ENCODE measurements at places on chromosomes 16 and 17.

- no peak for DNase-seq
These were observed 37.5 kb downstream of the AKAP10 start for GRCh38 chr17:19939993-19940721.

GRCh38 chr17:57602896-57603295 lies 142.2 kb downstream of the CCDC182 start:
- no peak for DNase-seq

DNA sequence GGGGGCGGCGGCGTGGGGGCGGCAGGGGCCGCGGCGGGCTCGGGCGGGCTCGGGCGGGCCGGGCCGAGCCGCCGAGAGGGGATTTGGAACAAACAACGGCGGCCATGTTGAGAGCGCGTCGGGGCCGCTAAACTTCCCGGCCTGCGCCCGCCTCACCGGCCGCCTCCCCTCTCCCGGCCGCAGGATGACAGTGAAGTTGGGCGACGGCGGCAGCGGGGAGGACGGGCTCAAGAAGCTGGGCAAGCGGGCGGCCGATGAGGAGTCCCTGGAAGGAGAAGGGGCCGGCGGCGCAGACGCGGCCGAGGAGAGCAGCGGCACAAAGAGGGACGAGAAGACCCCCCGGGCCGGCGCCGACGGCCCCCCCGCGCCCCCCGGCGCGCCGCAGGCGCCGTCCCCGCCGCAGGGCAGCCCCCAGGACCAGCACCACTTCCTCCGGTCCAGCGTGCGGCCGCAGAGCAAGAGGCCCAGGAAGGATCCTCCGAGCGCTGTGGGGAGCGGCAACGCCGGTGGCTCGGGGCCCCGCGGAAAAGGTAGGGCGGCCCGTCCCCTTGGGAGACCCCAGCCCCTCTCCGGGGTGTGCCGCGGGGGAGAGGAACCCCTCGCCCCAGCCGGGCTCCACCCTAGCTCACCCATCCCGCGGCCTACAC lies 2.4 kb downstream of the CRAMP1 start:
- no peak for DNase-seq

DNA sequence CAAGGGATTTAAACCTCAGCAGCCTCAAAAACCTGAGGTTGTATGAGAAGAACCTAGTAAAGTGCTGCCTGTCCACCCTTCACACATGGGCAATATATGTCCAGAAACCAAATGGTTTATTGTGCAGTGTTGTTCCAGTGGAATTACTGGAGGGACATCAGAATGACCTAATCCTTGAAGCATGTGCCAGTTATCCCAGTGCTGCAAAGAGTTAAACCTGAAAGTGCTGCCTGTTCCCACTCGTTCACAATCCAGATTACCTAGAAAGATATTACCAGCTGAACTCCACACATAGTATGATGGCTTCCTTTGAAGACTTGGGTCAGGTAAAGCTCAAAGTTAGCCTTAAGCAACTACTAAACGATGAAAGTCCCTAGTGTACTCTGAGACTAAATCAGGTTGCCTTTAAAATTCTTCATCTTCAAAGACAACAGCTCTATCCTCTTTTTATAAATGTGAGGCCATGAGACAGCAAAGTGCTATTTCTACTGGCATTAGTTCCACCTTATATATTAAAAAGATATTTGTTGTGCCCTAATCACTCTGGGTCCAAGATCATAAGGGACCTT lies 133.1 kb downstream of the SNX11 start:
- DNase-seq, result no peak

GRCh38 chr17:82956726-82957468 lies 117.1 kb upstream of the ZNF750 start:
- DNase-seq, result no peak

DNA sequence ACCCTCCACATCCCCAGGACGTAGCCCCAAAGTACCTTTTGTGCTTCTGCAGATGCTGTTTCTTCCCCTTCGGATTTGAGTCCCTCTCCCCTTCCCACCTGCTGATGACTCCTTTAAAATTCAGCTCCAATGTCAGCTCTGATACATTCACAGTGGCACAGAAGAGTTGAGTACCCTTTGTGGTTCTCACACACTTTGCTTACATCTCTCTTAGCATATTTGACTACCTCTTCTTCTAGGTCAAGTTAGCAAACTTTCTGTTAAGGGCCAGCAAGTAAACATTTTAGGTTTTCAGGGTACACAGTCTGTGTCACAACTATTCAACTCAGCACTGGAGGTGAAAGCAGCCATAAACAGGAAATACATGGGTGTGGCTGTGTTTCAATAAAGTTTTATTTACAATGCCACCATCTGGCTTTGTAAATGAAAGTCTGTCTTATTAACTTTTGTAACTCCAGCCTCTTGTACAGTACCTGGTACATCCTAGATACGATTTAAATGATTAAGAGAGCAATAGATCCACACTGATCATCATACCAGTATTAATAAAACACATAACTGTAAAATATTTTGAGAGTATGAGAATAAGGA lies 161.7 kb downstream of the SOX9 start:
- DNase-seq, result no peak

- no peak for DNase-seq
These were observed 156.4 kb downstream of the C16orf95 start for GRCh38 chr16:87160701-87161337.

DNA sequence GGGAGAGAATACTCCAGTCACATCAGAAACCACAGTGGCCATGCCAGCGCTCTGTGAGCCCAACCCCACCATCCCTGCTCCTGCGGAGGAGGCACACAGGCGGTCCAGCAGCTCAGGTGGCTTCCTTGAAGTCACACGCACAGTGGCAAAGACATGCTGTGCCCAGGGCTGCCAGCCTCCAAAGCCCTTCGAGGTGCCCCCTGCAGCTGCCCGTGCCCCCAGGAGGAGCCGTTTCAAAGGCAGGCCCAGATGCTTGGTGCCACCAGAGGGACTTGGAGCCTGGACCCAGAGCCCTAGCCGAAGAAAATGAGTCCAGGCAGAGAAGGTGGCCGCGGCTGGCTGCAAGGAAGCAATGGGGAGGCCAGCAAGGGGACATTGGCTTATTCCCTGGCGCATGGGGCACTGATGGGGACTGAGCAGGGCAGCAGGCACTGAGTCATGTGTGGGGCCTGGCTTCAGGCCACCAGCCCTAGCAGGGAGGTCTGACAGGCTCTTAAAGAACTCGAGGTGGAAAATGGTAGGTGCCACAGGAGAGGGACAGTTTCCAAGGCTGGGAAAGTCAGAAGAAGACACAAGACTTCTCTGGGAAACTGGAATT lies 17.2 kb upstream of the CACNG1 start:
- DNase-seq, result no peak

GRCh38 chr16:55540221-55540620 lies 26.3 kb upstream of the CAPNS2 start:
- DNase-seq, result no peak

GRCh38 chr17:51036084-51036483 lies 84.6 kb downstream of the SPAG9 start:
- no peak for DNase-seq

- no peak for DNase-seq
These were observed 38.4 kb downstream of the SOX9 start for GRCh38 chr17:72158895-72159885.

DNA sequence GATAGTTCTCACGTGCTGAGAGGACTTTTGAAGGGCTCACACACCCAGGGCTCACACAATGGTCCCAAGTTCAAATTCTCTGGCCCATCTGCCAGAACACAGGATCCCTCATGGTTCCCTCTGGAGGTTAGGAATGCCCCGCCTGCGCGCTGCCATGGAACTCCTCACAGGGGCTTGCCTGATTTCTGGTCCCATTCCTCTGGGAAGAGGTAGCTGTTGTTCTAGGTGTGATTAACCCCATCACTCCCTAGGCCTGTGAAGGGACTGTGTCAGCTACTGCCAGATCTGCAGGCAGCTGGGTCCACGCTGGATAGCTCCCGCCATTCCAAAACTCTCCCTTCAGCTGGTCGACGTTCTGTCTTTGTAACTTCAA lies 2.3 kb upstream of the ARMC5 start:
- DNase-seq, result no peak

DNA sequence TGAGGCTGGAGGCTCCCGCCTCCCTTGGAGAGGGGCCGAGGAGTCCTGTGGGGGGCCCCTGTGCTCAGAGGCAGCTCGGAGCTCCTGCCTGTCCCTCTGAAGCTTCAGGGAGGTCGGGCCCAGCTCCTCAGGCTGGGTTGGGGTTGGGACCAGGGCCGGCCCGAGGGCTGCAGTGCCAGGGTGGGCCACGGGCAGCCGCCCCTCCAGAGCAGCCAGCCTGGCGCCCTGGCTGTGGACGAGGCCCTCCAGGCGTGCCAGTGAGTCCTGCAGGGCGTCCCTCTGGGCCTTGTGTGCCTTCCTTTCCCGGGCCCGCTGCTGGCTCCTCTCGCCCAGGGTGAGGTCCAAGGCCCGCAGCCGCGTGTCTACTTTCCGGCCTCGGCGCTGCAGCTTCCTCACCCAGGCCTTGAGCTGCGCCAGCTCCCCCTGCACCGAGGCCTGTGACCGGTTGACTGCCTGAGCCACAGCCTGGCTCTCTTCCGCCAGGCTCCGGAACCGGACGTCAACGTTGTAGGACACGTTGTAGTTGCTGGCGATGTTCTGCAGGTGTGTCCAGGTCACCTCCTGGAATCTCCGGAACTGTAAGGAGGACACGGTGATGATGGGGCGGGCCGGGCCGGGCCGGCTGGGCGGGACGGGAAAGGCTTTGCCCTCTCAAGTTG lies 1.2 kb downstream of the PTX4 start:
- no peak for DNase-seq

GRCh38 chr17:81514489-81514738 lies 1.8 kb upstream of the ACTG1 start:
- DNase-seq, result no peak

DNA sequence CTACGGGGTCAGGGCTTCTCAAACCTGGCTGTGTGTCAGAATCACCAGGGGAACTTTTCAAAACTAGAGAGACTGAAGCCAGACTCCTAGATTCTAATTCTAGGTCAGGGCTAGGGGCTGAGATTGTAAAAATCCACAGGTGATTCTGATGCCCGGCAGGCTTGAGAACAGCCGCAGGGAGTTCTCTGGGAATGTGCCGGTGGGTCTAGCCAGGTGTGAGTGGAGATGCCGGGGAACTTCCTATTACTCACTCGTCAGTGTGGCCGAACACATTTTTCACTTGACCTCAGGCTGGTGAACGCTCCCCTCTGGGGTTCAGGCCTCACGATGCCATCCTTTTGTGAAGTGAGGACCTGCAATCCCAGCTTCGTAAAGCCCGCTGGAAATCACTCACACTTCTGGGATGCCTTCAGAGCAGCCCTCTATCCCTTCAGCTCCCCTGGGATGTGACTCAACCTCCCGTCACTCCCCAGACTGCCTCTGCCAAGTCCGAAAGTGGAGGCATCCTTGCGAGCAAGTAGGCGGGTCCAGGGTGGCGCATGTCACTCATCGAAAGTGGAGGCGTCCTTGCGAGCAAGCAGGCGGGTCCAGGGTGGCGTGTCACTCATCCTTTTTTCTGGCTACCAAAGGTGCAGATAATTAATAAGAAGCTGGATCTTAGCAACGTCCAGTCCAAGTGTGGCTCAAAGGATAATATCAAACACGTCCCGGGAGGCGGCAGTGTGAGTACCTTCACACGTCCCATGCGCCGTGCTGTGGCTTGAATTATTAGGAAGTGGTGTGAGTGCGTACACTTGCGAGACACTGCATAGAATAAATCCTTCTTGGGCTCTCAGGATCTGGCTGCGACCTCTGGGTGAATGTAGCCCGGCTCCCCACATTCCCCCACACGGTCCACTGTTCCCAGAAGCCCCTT lies 10.9 kb downstream of the STH start:
- DNase-seq, result no peak

GRCh38 chr17:80441133-80441578 lies 26.2 kb downstream of the ENDOV start:
- peak; percentile 17 for DNase-seq

DNA sequence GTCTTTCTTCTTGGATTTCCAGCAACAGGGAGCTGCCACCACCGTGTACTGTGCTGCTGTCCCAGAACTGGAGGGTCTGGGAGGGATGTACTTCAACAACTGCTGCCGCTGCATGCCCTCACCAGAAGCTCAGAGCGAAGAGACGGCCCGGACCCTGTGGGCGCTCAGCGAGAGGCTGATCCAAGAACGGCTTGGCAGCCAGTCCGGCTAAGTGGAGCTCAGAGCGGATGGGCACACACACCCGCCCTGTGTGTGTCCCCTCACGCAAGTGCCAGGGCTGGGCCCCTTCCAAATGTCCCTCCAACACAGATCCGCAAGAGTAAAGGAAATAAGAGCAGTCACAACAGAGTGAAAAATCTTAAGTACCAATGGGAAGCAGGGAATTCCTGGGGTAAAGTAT lies 389.0 kb downstream of the MAF start:
- DNase-seq, result no peak

GRCh38 chr16:76573281-76573680 lies 296.1 kb downstream of the CNTNAP4 start:
- DNase-seq, result no peak

GRCh38 chr16:27726621-27727261 lies 176.8 kb downstream of the KATNIP start:
- no peak for DNase-seq

DNA sequence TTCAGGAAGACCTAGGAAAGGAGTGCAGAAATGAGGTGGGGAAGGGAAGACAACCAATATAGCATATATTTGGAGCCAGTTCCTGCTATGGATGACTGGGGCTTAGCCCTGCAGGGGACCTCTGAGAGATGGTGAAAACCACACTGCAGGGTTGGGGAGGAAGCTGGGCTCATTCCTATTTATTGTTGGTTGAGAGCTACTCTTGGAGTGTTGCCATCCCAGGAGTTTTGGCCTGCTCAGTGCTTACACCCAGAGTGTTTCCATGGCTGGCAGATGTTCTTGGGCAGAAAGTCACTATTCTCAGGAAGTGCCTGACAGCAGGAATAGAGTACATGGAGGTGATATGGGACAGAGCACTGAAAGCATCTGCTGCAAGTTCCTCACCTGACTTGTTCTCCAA lies 145.8 kb downstream of the SPACA3 start:
- no peak for DNase-seq
